SJSA1 (cell line): ENCODE measurements at places on chromosomes 16 and 17. TPM values are rescaled to one million over a fixed set of nuclear protein-coding genes. Genes with fewer than 3 reads are reported as not detected.

Gene TMC8
- total RNA-seq, result not detected in 2 replicates

Gene KRTAP4-5
- total RNA-seq, result not detected in 2 replicates

Gene MT1A
- not detected in 2 replicates for total RNA-seq

Gene PRSS27
- total RNA-seq, result 0.37 TPM in 1 of 2 replicates, not detected in the other
